COR-L47 (cell line): ENCODE measurements at places on chromosomes 7 and 10.

DNA sequence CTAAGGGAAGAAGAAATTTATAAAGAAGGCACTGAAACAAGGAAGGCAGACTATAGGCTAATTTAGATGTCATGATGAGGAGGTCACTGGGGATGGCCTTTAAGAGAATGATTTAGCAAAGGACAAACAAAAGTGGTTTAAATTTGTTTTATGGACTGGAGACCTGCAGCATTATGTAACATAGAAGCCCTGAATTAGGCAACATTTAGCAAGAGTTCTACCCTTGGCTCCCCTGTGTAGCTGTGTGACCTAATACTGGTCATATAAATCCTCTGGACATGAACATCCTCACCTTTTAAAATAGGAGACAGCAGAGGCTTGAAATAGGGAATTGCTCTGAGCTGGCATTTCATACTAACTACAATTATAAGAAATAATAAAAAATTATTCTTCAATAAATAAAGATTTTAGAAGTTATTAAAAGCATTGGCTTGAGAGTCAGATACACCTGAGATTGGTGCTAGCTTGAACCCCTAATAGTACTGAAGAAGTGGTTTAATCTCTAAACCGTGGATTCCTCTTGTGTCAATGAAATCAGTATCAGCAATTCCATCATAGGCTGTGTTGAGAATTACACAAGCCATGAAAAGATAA, 48.9 kb downstream of the RNLS start:
- no peak for DNase-seq

DNA sequence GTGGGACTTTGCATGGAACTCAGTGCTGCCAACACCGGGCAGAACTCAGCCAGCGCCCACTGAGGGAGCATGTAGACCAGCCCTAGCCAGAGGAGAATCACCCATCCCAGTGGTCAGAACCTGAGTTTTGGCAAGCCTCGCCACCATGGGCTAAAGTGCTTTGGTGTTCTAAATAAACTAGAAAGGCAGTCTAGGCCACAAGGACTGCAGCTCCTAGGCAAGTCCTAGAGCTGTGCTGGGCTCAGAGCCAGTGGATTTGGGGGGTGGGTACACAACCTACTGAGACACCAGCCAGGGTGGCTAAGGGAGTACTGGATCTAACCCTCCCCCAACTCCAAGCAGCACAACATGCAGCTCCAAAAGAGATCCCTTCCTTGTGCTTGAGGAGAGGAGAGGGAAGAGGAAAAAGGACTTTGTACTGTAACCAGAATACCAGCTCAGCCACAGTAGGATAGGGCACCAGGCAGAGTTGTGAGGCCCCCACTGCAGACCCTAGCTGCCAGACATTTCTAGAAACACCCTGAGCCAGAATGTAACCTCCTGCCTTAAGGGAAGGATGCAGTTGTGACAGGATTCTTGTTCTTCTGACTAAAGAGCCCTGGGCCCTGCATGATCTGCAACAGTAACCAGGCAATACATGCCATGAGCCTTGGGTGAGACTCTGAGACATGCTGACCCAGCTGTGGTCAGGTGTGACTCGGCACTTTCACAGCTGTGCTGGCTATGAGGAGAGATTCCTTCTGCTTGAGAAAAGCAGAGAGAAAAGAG, 24.4 kb downstream of the GSDME start:
- no peak for DNase-seq

DNA sequence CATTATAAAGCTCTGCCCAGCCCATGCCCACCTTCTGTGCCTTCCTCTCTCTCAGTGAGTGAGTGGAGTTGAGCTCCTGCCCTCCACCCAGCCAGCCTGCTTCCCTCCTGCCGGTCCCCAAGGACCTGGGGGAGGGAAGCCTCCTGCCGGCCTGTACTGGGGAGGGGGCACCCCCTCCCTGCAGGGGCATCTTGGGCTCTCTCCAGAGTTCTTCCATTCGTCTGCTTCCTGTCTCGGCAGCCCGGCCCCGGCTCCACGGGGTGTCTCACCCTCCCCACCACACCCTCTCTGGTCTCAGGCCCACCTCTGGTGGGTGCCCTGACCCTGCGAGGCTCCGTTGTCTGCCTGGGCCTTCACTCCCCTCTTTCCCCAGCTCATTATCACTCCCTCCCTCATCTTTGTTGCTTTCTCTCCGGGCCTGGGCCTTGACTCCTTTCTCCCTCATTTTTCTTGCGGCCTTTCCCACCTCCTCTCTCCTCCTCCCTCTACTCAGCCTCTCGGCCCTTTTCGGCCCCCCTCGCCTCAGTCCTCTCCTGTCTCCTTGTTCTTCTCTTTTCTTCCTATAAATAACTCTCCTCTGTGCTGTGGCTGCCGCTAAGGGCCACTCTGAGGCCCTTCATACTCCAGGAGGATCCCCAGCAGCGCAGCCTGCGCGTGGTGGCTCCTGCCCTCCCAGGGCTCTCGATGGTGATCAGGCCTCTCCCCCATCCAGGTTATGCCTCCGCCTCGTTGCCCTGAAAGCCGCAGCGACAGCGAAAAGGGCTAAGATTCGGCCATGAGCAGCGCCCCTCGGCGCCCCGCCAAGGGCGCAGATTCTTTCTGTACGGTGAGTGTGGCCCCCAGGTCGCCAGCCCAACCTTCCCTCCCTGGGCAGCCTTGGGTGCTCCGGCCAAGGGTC, 2.1 kb downstream of the SLC4A2 start:
- DNase-seq: peak; percentile 58

- DNase-seq: no peak
Measured at GRCh38 chr10:78720091-78720490, 348.7 kb upstream of the ZMIZ1 start.

- DNase-seq: no peak
Measured at GRCh38 chr10:14481752-14482151, 151.0 kb upstream of the FRMD4A start.

DNA sequence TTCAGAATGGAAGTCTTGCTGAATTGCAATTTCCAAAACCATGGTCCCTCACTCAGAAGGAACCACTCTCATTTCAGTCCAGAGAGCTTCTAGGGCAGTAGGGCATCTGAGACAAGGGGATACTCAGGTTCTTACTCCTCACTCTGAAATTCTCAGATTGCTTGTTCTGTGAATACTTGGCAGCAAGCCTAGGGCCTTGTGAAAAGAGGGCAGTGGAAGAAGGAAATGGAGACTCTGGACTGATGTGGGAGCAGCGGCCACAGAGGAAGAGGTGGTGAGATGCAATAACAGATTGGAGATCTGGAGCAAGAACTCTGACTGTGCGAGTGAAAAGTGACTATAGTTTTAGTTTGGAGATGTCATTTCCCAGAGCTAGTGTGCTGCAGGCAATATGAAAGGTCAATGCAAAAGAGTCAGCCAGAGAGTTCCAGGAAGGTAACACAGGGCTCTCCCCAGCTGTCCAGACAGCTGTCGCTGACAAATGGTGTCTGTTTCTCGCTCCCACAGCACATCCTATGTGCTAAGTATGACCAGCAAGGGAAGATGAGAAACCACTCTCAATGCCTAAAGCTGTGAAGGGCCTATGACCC, 291.6 kb upstream of the KIAA1217 start:
- no peak for DNase-seq

- DNase-seq: no peak
Measured at GRCh38 chr10:102405632-102406031, 10.1 kb downstream of the NFKB2 start.

GRCh38 chr7:105003275-105003674, 10.7 kb upstream of the KMT2E start:
- DNase-seq: no peak

- DNase-seq: no peak
Measured at GRCh38 chr7:95811846-95812445, 39.6 kb downstream of the DYNC1I1 start.
